ENCODE measurements at places on chromosomes 2 and 18.

DNA sequence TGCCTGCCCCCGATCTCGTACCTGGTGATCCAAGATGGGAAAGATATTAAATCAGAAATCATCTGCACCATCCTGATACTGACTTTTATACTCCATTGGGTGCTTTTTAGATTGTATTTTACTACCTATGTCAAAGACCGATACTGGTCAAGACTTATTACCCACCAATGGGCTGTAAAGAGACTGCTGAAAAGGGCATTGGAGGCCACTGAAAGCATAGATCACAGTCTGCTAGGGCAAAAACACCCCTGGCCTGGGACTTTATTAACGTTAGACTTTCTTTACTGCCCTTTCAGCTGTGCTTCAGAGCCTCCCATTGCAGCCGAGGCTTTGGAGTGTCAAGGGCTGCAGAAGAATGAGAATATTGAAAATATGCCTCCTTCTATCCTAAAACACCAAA, 472.8 kb upstream of the DDX18 start:
- no peak for DNase-seq

DNA sequence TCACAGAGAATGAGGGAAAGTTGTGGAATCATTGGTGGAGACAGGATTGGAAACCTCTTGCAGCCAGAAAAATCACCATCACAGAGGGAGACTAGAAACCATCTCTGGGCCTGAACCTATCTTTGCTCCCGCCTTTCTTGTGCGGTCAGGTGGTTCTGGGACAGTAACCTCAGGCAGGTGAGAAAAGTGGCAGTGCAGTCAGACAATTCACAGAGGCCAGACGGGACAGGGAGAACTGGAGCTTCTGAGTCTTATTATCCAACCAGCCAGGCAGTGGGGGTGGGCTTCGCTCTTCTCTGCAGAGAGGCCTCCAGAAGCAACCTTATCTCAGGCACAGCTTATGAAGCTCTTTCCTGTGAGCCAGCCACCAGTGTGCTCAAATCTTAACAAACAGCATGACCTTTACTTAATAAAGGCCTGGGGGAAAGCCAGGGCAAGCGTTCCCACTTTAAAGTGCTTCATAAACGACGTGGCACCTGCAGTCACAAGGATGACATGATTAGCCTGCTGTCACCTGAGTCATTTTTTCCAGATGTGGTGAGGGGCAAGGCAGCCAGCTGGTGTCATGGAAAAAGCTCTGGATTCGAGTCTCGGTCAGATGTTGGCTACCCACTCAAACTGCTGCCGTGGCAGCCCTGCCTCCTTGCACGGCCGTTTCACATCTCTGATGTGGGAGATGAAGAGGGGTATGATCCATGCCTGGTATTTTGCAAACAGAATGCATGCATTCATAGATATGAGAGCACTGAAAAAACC, 109.7 kb downstream of the B3GNT2 start:
- DNase-seq, result peak; percentile 59

- DNase-seq, result no peak
Observed at GRCh38 chr2:126317790-126318431, 338.0 kb upstream of the GYPC start.

GRCh38 chr2:142989273-142990204, 112.1 kb downstream of the KYNU start:
- DNase-seq, result no peak

- no peak for DNase-seq
Observed at GRCh38 chr18:68316636-68317035, 398.3 kb downstream of the TMX3 start.

DNA sequence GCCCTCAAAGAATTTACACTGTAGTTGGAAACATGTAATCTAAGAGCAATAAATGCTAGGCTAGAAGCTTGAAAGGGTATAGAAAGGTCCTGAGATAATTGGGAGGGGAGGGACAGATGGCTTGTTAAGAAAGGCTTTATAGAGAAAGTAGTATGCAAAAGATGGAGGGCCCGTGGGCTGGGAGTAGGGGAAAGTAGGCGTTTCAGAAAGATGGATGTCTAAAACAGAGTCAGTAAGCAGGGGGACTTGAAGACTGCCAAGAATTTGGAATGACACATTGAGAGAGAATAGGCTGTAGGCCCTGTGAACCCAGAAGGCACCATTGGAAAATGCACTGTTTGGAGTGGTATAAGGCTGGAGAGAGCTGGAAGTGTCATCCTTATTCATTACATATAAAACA, 822 bp downstream of the PSMG2 start:
- no peak for DNase-seq

DNA sequence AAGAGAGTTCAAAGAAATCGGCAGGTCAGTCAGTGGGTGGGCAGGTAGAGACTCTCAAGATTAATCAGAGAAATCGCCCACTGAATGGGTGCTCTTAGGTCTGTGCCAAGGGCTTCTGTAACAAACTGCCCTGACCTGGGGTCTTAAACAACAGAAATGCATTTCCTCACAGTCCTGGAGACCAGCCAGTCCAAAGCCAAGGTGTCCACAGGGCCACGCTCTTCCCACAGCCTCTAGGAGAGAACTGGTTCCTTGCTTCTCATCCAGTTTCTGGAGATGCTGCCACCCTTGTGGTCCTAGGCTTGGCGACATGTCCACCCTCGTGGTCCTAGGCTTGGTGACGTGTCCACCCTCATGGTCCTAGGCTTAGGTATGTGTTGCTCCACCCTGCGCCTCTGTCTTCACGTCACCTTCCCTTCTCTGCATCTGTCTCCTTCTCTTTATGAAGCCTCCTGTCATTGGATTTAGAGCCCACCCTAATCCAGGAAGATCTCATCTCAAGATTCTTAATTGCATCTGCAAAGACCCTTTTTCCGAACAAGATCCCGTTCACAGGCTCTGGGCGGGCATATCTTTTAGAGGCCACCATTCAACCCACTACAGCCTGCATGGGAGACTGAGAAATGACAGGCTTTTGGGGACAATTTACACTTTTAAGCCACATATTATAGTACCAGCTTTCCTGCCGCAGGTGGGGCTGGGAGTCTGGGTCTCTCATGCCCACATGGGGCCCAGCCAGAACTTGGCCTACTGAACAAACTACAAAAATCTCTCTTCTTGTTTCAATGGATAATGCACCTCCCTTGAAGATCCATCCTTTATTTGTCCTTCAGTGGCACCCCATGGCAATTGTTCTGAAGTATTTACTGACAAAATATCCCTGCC, 161.3 kb downstream of the ASB1 start:
- peak; percentile 12 for DNase-seq

DNA sequence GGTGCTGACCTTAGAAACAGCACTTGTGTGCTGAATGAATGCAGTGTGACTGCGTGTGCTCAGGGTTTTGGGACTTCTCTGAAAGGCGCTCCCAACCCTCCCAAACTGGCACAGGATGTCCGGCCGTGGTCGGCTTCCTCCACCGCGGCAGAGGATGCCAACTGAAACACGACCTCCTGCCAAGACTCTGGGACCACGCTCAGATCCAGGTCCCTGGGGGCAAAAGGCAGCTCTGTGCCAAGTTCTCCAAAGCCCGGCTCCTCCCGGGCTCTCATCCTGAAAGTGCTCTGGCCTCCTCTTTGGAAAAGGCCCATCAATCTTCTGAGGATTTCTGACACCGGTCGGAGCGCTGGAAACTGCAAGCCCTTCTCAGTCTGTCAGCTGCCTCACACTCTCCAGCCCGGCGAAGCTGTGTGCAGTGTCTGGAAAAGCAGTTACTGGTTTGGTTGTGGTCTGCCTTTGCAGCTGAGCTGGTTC, 32.3 kb upstream of the ZBTB7C start:
- no peak for DNase-seq

DNA sequence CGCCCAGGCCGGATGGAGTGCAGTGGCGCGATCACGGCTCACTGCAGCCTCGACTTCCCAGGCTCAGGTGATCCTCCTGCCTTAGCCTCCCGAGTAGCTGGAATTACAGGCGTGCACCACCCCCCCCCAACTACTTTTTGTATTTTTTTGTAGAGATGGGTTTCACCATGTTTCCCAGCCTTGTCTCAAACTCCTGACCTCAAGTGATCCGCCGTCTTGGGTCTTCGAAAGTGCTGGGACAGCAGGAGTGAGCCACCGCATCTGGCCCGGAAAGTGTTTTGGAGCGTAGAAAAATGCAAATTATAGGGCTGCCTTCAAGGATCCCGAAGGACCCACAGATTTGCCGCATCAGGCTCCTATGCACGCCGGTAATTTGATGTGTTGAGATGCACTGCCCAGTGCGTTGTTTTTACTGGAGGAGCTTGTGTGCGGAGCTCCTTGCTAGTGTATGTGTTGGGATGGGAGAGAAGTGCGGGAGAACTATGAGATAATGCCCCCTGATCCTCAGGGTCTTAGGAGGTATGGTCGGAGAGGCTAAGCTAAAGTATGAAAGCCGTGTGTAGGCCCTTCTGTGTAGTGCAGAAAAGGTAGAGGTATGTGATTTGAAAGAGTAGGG, 1.2 kb upstream of the CLASP1 start:
- DNase-seq, result peak; percentile 37

Measured in activated CD4-positive, CD25-positive, alpha-beta regulatory T cell treated with anti-CD3 and anti-CD28 coated beads, Interleukin-2, amount 50 U/mL, for 72 hours (primary cell).